Lower leg skin (tissue), 4 donors: ENCODE measurements at places on chromosomes 13 and 19. TPM values are rescaled to one million over a fixed set of nuclear protein-coding genes. Genes with fewer than 3 reads are reported as not detected.
A peak's percentile ranks its signal among the peaks of the same experiment; 100 is the strongest.

Gene KXD1
- 98.5 TPM for total RNA-seq

Gene GFY
- not detected for total RNA-seq

Gene CNN1
- total RNA-seq, result 20.7 TPM

Gene VN1R2
- not detected for total RNA-seq

Gene KCNJ14
- total RNA-seq, result 1.8 TPM

DNA sequence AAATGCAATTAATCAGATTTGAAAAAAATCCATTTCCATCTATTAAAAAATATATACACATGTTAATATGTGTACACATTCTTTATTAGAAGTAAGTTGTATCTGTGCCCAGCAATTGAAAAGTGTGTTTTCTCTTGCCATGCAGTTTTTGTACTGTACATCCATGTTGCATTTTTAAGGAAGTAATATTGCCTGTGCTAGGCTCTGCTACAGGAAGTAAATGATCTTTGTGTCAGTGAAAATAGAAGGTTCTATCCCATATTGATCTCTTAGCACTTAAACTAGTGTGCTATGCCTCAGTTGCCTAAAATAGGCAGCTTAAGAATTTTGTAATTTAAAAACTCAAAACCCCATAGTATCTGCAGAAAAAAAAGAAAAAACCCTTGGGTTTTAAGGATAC, 122.5 kb downstream of the CDK8 start:
- no peak for DNase-seq

- no peak for DNase-seq
These were observed 86.2 kb downstream of the CAB39L start for GRCh38 chr13:49357694-49358093.

DNA sequence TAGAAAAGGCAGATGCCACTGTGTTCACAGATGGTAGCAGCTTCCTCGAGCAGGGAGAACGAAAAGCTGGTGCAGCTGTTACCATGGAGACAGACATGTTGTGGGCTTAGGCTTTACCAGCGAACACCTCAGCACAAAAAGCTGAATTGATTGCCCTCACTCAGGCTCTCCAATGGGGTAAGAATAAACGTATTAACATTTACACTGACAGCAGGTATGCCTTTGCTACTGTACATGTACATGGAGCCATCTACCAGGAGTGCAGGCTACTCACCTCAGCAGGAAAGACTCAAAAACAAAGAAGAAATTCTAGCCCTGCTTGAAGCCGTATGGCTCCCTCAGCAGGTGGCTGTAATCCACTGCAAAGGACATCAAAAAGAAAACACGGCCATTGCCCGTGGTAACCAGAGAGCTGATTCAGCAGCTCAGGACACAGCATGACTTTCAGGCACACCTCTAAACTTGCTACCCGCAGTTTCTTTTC, 197.7 kb downstream of the ZNF737 start:
- no peak for DNase-seq

GRCh38 chr19:42634409-42635232, 39.9 kb upstream of the CEACAM8 start:
- DNase-seq, result no peak

- peak; percentile 91 for DNase-seq
These were observed 1.0 kb downstream of the AXL start for GRCh38 chr19:41219924-41220567.

DNA sequence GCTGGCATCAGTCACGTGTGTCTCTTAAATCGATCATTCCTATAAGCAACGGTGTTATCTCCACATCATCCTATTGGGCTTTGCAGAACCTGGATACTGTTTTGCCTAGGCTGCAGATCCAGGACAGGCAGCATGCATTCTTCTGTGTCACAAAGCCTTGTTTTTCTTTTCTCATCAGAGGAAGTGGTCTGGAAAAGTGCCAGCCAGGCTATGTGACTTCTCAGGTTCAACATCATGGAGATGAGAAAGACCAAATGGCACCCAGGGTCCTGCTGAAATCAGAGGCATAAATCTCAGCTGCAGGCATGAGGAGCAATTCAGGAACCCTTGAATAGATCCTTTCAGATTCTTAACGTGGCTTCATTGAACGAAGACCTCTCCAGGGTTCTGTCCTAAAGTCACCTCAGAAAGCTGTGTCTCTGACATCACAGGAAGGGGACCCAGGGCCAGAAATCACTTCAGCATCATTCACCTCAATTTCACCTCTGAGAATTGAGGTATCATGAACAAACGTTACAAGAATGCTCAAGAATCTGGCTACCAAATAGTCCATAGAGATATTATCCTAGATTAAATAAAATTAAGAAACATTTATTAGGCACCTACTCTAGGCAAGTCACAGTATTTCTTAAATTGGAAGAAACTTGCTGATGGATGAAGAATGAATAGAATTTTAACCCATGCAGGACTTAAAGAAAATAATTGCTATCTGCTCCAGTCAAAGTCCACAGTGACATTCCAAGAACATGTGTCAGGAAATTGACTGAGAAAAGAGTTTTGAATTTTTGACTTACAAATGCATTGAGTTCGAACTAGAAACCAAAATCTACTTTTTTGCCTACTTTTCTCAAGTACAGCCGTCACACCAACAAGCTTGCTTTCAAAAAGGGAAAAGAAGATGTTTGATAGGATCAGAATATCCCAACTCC, 124.1 kb downstream of the COG6 start:
- DNase-seq, result no peak

DNA sequence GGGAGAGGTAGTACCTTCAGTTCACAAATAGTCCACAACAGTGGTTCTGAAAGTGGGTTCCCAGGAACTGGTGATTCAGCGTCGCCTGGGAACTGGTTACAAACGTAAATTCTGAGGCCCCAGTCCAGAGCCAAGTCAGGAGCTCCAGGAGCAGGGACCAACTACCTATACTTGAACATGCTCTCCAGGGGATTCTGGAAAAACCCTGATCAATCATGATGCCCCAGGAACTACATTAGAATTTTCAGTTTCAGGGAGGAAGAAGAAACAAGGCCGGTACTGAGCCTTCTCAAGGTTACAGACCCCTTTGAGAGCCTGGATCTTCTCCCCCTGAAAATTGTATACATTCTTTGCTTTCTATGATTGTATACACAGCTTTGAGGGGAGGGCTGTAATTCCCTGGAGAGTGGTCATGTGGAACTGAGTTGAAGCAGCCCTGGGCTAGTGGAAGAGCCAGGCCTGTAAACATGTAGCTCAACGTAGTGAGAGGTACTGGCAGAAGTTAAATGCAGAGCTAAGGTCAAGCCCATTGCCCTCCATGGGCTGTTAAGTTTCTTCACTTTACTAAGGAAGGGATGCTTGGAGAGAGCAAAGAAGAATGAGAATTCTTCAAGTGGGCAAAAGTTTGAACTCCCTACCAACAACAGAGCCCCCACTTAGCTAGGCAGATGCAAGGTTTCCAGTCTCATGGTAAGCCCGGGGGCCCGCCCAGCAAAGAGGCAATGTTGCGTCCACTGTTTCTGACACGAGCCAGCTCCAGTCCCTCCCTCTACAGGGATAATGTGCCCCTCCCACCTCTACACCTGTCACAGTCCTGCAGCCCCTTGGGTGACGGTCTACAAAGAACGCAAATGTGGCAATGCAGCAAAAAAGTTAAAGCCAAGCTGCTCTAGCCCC, 17.0 kb downstream of the DOCK9 start:
- no peak for DNase-seq

DNA sequence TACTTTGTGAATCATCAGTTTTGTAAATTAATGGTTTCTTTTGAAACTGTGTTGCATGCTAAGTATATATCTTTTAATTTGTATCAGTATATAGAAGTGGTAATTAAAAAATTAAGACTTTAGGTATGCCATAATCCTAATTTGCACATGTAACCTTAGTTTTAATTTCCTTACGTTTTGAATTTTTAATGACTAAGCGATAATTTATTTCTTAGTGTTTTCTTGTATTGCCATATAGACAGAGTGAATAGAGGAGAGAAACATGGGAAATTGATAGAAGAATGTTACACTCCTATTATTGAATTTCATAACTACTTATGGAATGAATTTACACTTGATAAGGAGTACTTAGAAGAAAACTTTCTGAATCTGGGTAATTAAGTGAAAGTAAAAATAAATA, 29.5 kb downstream of the LPAR6 start:
- no peak for DNase-seq

GRCh38 chr13:111390522-111391270, 70.3 kb downstream of the TEX29 start:
- DNase-seq, result peak; percentile 37

DNA sequence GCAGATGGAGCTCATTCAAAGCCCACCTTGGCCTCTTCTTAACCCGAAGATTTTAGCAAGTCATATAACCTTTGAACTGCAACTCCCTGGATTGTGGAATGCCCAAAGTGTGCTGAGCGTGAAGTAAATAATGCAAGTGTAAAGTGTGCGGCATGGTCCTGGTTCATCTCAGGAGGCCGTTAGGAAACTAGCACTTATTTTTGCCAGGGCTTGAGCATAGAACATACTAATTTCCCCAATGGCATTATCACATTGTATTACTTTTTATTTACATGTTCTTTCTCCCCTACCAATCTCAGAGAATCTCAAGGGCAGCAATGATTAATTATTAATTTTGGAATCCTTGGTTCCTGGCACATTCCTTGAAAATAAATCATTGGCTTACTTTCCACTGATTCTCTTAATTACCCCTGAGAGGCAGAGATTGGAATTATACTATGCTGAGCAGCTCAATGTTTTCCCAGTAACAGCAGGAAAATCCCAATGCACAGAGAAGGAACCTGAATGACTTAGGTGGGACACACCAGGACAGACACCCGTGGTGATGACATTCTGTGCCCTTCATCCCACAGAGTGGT, 128.8 kb upstream of the GJB6 start:
- no peak for DNase-seq

- no peak for DNase-seq
These were observed 27.4 kb upstream of the TIMM44 start for GRCh38 chr19:7970716-7971448.

- no peak for DNase-seq
These were observed 107.8 kb upstream of the TNFSF11 start for GRCh38 chr13:42466123-42466522.

DNA sequence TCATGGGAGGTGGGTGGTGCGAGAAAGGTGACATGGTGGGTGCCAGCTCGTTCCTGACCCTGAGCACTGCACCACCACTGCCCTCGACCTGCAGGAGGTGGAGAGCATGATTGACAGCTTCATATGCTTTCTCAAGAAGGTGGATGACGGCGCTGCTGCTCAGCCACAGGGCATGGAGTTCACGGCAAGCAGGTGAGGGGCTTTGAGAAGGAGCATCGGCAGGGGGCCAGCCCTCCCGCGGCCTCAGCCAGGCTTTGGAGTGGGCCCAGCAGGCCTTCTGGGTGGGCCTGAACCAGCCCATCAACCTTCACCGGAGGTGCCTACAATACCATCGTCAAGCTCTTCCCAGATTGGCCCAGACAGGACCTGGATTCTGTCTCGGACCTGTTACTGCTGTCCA, 18.9 kb upstream of the ZNF14 start:
- no peak for DNase-seq

- DNase-seq, result no peak
These were observed 6.3 kb upstream of the DOCK9 start for GRCh38 chr13:98984118-98984517.

- no peak for DNase-seq
These were observed 3.3 kb upstream of the CDX2 start for GRCh38 chr13:27972478-27972820.

GRCh38 chr13:23592596-23592995, 22.4 kb downstream of the TNFRSF19 start:
- no peak for DNase-seq

DNA sequence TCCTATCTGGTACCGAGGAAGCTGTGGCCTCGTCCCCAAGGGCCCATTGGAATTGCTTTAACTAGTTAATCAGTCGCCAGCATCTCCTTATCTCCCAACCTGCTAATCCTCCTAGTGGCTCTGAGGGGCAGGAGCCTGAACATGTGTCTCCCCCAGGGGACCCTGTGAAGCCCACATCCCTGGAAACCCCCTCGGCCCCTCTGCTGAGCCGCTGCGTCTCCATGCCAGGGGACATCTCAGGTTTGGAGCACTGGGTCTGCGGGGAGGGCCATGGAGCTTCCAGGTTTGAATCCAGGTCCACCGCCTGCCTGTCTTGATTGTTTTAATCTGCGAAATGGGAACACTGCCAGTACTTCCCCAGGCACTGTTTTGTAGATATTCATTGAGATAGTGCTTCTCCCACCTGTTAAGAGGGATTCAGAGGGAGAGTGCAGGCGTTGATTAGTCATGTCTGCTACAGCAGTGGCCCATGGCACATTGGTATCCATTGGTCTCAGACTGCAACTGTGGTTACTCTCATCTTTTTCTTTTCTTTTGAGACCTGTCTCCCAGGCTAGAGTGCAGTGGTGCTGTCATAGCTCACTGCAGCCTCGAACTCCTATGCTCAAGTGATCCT, 6.4 kb downstream of the PNPLA6 start:
- DNase-seq, result no peak

DNA sequence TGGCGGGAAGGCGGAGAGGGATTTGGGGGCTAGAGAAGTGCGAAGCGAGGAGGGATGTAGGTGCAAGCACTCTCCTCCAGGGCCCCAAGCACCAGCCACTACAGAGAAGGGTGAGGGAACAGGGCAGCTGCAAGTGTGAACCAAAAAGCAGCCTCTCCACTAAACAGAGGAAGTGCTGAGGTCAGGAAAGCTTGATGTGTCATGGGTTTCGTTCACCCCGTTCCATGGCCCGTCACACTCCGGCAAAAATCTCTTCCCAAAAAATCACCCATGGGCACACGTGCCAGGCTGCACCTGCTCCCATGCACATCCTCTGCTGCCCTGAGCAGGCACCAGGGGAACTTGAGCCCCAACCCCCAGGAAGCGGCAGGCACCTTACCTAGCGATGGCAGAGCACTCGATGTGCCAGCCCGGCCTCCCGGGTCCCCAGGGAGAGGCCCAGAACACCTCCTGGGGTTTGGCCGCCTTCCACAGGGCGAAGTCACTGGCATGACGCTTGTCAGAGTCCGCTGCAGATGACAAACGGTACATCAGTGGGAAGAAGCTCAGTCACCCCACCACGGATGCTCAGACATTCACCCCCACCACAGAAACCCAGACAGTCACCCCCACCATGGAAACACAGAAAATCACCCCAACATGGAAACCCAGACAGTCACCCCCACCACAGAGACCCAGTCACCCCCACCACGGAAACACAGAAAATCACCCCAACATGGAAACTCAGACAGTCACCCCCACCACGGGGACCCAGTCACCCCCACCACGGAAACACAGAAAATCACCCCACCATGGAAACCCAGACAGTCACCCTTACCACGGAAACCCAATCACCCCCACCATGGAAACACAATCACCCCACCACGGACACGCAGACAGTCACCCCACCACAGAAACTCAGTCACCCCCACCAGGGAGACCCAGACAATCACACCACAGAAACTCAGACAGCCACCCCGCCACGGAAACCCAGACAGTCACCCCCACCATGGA, 29.0 kb downstream of the CARS2 start:
- DNase-seq, result peak; percentile 81

GRCh38 chr19:6519289-6519688, 11.5 kb upstream of the TNFSF9 start:
- no peak for DNase-seq

DNA sequence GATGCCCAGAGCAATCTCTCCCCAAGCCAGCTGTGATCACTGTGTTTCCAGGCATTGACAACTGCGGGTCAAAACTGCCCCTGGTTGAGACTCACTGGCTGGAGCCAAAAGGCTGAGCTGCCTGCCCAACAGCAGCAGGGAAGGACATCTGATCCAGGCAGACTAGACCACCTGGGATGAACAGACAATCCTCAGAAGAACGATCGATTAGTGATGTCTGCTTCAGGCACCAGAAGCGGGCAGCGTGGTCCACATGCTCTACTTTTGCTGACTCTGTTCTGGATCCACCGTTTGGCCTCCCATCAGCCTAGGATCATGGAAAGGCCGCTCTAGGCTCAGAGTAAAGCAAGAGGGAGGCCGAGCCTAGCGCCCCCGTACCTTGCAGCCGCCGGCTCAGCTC, 9.9 kb upstream of the GP6 start:
- no peak for DNase-seq

GRCh38 chr19:58407658-58408151, 744 bp upstream of the ZNF584 start:
- DNase-seq, result no peak
